Erythroblast (primary cell): ENCODE measurements at places on chromosomes 7 and 10.

DNA sequence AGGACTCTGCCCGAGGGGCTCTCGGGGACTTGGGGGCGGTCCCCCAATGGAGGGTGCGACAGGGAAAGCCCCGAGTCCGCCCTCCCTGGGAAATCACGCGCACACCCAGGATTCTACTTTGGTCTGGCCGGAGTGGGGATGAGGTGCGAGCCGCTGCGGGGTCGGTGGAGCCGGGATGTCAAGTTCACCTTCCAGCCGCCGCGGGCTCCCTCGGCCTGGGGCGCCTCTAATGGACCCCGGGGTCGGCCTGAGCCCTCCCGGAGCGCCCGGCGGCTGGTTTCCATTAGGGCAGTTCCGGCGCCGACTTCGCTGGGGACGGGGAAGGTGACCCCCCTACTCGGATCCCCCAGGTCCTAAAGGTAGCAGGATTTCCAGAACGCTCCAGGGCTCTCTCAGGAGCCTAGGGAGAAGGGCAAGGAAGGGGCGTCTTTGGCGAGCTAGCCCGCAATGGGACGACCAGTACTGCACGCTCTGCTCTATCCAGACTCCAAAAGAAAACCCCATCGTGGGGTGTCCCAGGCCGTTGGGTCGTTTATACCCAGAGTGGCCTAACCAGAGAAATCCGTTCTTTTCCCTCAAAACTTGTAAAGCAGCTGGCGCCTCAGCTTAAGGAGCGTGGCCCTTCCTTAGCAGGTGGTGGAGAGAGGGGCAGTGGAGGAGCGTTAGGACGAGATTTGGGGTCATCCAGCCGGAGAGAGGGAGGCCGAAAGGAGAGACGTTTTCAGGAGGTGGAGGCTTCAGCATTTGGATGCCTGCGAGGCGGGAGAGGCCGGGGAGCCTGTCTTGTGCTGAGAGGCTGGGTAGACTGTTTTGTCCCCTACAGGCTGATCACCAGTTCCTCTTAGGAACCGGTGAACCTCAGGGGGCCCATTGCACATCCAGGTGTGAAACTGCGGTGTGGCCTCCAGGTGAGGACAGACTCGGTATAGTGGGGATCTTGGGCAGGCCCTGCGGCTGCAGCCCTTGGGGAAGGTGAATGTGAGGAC, 860 bp upstream of the WDR86 start:
- no peak for DNase-seq

DNA sequence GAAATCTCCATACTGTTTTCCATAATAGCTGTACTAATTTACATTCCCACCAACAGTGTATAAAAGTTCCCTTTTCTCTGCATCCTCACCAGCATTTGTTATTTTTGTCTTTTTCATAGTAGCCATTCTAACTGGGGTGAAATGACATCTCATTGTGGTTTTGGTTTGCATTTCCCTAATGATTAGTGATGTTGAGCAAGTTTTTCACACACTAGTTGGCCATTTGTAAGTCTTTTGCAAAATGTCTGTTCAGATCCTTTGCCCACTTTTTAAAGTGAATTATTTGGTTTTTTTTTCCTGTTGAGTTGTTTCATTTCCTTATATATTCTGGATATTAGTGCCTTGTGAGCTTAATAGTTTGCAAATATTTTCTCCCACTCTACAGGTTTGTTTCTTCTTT, 101.0 kb upstream of the NFE2L3 start:
- DNase-seq: no peak

- no peak for DNase-seq
These were observed 17.1 kb downstream of the PDLIM1 start for GRCh38 chr10:95273393-95274312.

- DNase-seq: peak; percentile 32
These were observed 19.5 kb upstream of the ITGB8 start for GRCh38 chr7:20310963-20311742.

GRCh38 chr10:55024713-55025112, 223.7 kb upstream of the PCDH15 start:
- no peak for DNase-seq

- no peak for DNase-seq
These were observed 23.5 kb upstream of the TNPO3 start for GRCh38 chr7:129078455-129078854.

DNA sequence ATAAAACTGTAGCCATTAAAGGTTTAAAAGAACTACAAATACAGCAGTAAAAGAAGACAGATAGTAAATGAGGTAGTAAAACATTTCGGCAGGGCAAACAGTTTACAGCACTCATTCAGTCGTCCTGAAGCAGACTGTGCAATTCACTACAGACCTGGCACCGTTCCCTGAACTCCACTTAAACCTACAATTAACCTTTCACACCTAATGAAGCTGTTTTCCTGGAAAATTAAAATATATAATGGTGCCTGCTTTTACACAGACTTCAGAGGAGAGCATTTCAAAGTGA, 335.3 kb downstream of the GFRA1 start:
- DNase-seq: no peak
